ENCODE measurements at places on chromosomes 1 and 21.

DNA sequence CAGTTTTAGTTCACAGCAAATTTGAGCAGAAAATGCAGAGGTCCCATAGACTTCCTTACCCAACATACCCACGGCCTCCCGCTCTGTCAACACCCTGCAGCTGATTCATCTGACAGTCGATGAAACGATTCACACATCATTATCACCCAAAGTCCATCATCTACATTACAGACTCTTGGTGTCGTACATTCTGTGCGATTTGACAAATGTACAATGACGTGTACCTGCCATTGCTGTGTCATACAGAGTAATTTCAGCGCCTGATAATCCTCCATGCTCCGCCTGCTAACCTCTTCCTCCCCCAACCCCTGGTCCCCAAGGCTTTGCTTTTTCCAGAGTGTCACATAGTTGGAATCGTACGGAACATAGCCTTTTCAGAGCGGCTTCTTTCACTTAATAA lies 94.7 kb upstream of the SLC25A33 start:
- no peak for DNase-seq

DNA sequence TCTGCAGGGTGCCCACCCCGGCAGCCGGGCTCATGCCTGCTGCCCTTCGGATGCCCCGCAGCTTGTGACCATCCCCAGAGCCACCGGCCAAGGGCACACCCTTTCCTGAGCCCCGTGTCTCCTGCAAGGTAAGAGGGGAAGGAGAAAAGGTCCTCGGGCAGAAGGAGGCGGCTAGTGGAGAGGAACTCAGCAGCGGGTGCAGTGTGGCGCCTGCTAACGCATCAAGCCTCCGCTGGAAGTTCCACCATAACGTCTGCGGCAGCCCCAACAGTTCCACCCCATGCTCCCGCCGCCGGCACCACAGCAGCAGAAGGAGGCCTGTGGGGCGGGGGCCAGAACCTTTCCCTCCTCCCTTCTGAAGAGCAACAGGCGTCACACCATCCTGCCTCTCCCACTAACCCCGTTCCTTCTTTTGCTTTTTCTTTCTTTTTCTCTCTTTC lies 990 bp downstream of the VWA5B1 start:
- DNase-seq = no peak

- no peak for DNase-seq
These were observed 62.5 kb upstream of the LYST start for GRCh38 chr1:235929216-235929615.

DNA sequence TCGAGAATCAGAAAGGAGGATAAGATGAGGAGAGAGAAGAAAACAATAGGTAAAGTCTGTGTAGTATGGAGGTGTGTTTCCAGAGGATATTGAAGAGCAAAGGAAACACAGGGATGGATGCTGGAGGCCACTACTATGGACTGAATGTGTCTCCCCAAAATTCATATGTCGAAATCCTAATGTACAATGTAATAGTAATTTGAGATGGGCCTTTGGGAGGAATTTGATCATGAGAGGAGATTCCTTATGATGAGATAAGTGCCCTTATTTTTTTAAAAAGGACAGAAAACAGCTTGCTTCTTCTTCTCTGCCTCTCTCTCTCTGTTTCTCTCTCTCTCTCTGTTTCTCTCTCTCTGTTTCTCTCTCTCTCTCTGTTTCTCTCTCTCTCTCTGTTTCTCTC lies 602.2 kb upstream of the ADAMTS5 start:
- DNase-seq = no peak

- no peak for DNase-seq
These were observed 26.1 kb downstream of the PROK1 start for GRCh38 chr1:110477041-110477440.

DNA sequence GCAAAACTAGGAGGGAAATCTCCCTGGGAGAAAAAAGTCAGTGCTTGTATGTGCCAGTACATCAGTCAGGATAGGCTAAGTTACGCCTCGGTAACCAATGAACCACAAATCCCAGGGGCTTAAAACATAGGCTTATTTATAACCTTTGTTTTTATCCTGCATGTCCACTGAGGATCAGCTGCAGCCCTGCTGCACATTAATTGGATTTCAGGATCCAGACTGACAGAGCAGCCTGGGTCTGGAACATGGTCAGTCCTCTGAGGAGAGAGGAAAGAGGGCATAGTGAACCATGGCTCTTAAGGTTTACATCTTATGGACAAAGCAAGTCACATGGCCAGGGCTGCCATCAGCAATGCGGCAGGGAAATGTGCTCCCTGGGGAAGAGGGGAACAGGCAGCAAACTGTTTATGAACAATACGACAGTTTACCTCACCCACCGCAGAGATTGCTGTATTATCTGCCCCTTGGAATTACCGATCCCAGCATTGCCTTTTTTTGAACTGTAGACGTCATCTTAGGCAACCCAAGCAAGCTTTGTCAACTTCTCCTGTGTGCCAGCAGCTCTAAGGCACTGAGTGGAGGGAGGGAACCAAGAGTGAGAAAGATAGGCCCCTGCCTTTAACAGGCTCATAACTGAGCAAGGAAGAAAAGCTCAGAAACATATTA lies 9.1 kb upstream of the SPRR4 start:
- no peak for DNase-seq

DNA sequence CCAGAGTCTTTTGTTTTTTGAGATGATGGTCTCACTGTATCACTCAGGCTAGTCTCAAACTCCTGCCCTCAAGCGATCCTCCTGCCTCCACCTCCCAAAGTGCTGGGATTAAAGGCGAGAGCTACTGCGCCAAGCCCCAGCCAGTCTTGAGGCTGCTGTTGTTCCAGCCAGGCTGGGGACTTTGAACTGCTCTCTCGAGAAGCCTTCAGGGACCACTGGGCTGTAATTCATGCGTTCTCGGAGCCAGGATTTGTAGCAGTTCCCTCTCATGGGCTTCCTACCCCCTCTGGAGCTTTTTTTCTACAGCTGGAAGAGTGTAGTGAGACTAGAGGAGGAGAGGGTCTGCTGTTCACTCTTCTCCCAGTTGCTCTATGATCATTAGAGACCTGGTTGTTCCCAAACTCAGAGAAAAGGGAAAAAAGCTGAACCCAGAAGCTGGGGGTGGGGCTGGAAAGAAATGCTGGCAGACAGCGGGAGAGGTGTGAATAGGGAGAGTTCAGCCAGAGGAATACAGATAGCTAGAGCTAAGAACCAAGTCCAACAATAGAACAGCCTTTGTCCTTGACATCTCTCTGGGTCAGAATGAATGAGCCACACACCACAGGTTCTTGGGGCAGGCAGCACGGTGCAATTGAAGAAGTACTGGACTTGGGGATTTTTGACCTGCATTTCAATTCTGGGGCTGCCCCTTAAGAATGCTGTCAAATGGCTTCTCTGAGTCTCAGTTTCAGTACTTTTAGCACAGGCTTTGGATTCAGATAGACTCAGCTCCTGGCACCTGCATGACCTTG lies 13.2 kb upstream of the SLC41A1 start:
- no peak for DNase-seq

GRCh38 chr1:209937996-209938959 lies at the start of gene SYT14:
TSS of gene SYT14 (plus strand) at chr1:209938217. CDS start at chr1:209938265, 48 bp downstream.
- no peak for DNase-seq

DNA sequence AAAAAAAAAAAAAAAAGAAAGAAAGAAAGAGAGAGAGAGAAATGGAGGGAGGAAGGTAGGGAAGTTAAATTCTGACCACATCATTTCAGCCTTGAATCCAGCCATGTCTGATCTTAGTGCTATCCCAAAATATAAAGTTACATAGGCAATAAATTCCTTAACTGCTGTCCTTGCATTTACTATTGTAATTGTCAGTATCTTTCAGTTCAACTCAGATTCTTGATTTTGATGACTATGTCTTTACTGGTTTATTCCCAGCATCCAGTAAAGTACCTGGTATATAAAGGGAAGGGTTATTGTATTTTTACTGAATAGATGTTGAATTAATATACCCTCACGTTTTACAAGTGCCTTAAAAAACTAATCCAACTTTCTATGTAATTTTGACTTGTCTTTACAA lies 8.9 kb upstream of the COP1 start:
- no peak for DNase-seq

DNA sequence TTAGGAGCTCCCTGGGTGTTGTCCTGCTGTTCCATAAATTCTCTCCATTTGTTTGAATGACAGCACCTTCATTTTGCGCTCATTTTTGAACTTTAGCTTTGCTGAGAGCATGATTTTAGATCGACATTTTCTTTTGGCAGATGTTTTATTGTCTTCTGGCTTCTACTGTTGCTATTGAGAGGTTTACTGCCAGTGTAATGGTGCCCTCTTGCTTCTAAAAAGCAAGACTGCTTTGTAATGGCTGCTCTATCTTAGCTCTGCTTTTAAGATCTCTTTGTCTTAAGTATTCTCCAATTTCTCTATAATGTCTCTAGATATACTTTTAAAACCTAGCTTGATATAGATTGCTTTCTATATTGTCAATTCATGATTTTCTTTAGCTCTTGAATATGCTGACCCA lies 27.8 kb downstream of the THEM4 start:
- DNase-seq = no peak
